ENCODE measurements at places on chromosomes 6 and 20. TPM values are rescaled to one million over a fixed set of nuclear protein-coding genes. Genes with fewer than 3 reads are reported as not detected.
A peak's percentile ranks its signal among the peaks of the same experiment; 100 is the strongest.

- DNase-seq, result no peak
Observed at GRCh38 chr20:7989379-7989778, 30.2 kb downstream of the TMX4 start.

- DNase-seq, result peak; percentile 90
Observed at GRCh38 chr6:43773050-43773979, 3.3 kb downstream of the VEGFA start.

Gene SMLR1
- total RNA-seq, result not detected

- no peak for DNase-seq
Observed at GRCh38 chr6:131410785-131411184, 162.2 kb upstream of the ARG1 start.
